ENCODE measurements at places on chromosomes 13 and 19. TPM values are rescaled to one million over a fixed set of nuclear protein-coding genes. Genes with fewer than 3 reads are reported as not detected.

Gene SYT3
- not detected for total RNA-seq

Gene FOXO1
- total RNA-seq = 42.5 TPM

Gene SPIB
- not detected for total RNA-seq

Gene ADGRE2
- 4.0 TPM for total RNA-seq

Gene FXYD3
- not detected for total RNA-seq

Gene MAST1
- total RNA-seq = 0.37 TPM

Gene KIR2DL3
- total RNA-seq = not detected

Gene YJU2
- total RNA-seq = 12.3 TPM

DNA sequence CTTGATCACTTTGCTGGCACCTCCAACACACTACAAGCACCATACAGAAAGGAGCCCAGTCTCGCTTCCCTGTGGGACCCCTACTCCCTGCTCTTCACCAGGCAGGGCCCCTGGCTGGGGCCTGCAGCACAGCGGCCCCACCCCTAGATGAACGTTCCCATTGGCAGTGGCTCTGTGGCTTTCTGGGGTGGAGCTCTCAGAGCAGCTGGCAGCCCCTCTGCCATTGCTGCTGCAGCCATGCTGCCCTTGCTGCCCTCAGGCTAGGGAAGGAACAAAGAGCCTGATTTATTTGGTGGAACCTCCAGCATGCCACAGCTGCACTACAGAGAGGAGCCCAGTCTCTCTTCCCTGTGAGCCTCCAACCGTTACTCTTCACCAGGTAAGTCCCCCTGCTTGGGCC lies 5.8 kb downstream of the SIGLEC6 start:
- no peak for DNase-seq

GRCh38 chr13:108855737-108856387 lies 226.5 kb downstream of the MYO16 start:
- no peak for DNase-seq

DNA sequence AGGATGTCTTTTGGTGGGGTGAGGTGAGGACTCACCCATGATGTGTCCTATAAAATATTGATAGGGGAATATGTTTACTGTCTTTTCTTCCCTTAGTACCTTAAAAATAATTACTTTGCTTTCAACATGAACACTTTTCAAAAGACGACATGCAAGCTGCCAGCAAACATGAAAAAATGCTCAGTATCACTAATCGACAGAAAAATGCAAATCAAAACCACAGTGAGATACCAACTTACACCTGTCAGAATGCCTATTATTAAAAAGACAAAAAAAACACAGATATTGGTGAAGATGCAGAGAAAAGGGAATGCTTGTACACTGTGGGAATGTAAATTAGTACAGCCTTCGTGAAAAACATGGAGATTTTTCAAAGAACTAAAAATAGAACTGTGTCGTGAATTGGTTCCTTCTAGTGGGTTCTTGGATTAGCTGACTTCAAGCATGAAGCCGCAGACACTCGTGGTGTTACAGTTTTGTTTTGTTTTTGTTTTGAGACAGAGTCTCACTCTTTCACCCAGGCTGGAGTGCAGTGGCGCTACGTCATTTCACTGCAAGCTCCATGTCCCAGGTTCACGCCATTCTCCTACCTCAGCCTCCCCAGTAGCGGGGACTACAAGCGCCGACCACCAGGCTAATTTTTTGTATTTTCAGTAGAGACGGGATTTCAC lies 160.9 kb downstream of the FGF9 start:
- no peak for DNase-seq

DNA sequence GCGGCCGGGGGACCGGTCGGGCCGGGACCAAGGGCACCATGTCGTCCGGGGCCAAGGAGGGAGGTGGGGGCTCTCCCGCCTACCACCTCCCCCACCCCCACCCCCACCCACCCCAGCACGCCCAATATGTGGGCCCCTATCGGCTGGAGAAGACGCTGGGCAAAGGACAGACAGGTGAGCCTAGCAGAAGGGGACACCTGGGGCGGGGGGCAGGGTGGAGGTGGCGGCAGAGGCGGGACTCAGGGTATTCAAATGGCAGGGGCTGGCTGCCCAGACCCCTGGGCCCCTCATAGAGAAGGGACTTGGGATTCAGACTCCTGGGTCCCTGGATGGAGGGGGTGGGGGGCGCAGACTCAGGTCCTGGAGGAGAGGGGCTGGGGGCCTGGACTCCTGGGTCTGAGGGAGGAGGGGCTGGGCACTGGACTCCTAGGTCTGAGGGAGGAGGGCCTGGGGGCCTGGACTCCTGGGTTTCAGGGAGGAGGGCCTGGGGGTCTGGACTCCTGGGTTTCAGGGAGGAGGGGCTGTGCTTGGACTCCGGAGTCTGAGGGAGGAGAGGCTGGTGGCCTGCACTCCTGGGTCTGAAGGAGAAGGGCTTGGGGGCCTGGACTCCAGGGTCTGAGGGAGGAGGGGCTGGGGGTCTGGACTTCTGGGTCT lies 735 bp downstream of the BRSK1 start:
- no peak for DNase-seq

DNA sequence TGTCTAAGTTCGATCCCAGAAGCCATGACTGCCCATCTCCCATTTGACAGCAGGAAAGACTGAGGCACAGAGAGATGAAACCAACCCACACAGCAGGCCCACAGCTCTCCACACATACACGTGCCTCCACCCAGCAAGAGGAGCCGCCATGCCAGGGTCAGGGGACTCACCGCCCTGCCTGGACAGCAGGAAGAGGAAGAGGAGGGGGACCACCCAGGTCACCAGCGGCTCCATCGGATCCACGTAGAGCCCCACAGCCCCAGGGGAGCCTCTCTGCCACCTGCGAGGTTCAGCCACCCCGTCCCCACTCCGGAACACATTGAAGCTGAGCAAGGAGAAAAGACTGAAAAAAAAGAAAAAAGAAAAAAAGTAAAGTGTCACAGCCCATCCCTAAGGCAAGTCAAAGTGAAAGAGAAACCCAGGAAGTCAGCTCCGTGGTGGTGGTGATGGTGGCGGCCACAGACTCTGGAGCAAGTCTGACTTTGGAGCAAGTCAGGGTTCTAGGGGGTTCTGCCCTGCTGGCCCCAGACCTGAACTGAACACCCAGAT lies at the start of gene IL12RB1:
IL12RB1 (minus strand) TSS at position 345 of the 549 bp plus-strand sequence; CDS start at position 234, 111 bp downstream.
- DNase-seq = no peak

GRCh38 chr19:41882568-41883462 lies at the start of gene ARHGEF1:
TSS of gene ARHGEF1 (plus strand) at chr19:41883184. CDS start at chr19:41888083, 4,899 bp downstream.
- DNase-seq = peak; percentile 92

DNA sequence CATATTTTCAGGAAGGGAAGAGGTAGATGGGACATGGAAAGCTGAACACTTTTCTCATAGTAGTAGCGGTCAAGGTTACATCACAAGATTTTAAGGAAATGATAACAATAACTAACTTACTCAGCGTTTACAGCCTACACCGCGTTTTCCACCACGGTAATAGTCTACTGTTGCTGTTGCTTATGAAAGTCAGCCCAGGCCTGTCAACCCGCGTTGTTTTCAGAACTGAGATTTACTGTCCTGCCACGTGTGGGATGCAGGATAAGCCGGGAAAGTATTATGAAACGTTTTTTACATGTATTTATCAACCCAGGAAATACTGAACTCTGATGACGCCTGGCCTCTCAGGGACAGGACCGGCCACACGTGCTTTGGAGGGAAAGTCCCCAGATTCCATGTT lies 36.0 kb upstream of the LAMP1 start:
- no peak for DNase-seq

DNA sequence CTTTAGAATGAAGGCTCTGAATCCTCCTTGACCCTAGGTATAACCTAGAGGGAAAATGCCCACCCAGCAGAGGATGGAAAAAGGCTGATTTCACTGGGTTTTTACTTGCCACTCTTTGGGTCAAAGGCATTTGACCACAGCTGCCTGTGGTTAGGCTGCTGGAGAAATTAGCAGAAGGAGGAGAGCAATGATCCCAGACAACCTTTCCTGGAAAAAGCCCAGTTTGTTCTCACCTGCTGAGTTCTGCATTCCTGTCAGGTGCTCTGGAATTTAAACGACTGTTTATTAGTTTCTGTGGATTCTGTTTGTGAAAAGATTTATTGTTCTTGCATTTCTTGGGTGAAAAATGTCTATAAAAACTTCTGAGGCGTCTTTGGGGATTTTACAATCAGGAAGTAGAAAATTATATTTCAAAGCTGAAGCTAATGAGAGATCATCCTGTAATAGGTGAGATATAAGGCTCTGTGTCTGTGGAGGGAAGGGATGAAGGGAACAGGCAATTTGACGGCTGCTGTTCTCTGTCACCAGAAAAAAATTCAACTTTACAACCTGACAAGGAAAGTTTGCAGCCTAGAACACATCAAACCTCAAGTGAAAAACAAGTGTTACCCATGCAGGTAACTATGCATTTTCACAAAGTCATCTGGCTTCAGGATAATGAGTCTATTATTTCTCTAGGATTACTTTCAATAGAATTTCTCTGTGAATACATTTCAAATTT lies 519.7 kb downstream of the DIAPH3 start:
- no peak for DNase-seq
